ENCODE measurements at places on chromosomes 7 and 10.
A peak's percentile ranks its signal among the peaks of the same experiment; 100 is the strongest.

DNA sequence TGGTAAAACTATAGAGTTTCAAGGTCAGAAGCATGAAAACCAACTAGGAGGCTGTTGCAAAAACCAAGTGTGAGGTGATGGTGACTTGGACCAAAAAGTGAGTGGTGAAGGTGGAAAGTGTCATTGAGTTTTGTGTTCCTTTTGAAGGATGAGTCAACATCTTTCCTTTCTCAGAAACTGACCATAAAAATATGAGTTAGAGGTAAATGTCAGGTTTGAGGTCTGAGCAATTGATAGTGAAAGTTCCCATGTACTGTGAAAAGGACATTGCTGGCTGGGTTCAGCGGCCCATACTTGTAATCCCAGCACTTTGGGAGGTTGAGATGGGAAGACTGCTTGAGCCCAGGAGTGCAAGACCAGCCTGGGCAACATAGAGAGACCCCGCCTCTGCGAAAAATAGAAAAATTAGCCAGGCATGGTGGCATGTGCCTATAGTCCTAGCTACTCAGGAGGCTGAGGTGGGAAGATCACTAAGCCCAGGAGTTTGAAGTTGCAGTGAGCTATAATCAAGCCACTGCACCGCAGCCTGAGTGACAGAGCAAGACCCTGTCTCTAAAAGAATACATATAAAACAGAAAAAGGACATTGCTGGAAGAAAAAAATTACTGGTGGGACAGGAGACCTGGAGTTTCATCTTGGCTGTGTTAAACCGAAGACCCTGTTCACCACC, 89.3 kb upstream of the ARID5B start:
- DNase-seq, result no peak

GRCh38 chr7:137944168-137944567, 57.7 kb downstream of the CREB3L2 start:
- no peak for DNase-seq

GRCh38 chr10:132022241-132022640, 40.5 kb upstream of the BNIP3 start:
- no peak for DNase-seq

DNA sequence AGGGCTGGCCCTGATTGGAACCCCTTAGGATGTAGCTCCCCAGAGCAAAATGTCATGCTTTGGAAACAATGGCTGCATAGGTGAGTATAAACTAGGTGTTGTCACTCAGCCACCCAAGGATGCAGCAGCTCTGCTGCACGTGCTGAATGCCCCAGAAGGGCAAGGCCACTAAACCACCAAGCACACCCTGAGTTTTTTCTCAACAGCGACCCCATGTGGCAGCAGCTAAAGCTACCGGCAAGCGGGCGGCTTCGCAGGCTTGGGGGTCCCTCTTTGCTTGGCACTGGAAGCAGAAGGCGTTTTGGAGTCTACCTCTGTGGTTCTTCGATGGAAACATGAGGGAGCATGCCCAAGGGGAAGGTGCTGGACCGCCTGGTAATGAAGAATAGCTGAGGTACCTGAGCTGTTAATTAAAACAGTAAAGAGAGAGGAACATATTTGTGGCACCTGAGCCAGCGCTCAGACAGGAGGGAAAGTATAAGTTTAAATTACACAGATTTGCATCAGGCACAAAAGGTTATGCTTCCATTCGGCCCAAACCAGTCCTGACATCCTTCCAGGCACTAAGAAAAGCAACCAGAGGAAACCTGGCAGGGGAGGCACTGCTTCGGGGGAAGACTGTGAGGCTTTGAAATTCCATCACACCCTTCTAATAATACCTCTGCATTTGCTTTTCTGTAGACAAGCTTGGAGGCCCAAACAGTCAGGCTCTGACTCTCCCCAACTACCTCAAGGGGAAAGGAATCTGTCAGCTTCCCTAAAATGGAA, 152.1 kb downstream of the GFRA1 start:
- no peak for DNase-seq

DNA sequence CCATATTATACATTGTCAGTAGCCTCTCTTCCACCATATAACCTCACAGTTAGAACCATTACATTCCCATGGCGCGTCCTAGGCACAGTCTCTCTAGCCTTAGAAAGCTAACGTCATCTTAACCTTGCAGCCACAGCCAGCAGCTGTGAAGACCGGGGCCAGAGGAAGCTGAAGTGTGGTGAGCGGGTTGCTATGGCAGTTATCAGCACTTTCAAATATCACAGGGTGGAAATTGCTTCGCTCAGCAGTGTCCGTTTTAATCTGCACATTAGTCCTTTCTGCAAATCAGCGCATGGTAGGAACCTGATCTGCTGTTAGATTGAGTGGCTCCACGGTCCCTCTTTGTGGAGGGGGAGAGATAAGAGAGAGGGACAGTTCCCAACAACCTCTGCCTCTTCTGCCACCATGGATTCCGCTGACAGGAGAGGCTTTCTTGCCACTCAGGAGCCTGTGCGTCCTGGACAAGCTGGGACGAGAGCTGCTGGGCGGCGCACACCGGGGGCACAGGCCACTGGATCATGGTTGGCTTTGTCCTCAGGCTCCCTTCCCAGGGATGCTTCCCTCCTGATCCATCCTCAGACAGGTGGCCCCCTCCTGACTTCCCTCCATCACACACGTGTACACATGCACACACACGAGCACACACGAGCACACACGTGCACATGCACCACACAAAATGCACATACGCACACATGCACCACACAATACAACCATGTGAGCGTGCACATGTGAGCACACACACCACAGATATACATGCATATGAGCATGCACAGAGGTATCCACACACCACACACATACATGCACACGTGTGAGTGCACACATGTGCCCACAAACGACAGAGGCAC, 93.8 kb downstream of the WDR37 start:
- peak; percentile 51 for DNase-seq

DNA sequence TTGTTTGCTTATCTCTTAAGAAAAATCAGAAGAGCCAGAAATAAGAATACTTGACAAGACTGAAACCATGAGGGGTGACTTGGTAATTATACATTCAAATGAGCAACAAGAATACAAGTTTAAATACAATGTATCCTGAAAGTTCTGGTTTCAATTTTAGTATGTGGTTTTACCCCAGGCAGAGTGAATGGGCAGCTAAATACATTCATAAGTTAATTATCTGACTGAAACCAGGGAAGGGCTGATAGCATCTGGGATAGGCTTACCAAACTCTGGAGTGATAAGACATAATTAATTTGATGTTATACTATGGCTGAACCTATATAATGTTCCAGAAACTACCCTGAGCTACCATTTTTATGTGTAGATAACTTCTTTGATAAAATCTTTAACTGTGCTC, 252.2 kb upstream of the PLXNA4 start:
- DNase-seq, result no peak

DNA sequence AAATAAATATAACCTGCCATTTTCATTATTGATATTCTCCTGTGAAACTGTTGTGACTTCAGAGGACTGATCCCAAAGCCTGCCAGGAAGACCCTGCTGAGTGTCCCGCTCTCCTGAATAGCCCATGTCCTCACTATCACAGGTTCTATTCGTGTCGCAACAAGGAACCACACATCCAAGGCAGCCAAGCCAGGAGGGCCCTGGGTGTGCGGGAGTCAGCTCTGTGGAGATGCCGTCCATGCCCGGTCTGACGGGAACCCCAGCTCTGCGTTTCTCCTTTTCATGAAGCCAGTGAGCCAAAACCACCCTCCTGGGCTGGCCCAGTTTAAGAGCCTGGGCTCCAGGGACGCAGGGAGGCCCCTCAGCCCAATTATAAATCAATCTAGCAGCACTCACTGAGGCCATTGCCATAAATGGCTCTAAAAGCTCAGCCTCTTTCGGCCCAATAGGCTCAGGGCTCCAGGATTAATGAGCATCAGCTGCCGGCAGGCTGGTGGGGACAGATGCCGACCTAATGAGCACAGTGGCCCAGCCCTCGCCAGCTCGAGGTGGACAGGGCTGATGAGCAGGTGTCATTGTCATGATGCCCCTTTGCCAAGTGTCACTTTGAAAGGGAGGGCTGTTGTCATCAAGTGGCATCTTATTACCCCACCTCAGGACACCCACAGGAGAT, 177.9 kb downstream of the PLXNA4 start:
- DNase-seq, result no peak

DNA sequence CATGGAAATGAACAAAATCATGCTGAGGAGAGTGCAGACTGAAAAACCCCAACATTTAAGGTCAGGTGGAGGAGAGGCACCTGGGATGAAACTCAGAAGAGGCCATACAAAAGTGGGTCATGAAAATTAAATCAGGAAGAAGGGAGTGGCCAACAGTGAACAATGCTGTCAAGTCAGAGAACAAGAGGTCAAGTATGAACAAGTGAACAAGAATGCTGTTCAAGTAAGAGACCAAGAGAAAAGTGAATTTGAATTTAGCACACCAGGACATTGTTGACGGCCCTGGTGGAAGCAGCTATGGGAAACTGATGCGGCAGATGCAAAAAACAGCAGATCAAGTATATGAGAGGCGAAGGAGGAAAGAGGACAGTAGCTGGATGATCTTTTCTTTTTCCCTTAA, 7.9 kb downstream of the CEP41 start:
- DNase-seq, result no peak

GRCh38 chr7:42493436-42494198, 256.6 kb upstream of the GLI3 start:
- no peak for DNase-seq

GRCh38 chr10:124983321-124983720, 41.4 kb downstream of the ZRANB1 start:
- no peak for DNase-seq

- DNase-seq, result no peak
Measured at GRCh38 chr10:21021843-21022594, 124.9 kb upstream of the NEBL start.

DNA sequence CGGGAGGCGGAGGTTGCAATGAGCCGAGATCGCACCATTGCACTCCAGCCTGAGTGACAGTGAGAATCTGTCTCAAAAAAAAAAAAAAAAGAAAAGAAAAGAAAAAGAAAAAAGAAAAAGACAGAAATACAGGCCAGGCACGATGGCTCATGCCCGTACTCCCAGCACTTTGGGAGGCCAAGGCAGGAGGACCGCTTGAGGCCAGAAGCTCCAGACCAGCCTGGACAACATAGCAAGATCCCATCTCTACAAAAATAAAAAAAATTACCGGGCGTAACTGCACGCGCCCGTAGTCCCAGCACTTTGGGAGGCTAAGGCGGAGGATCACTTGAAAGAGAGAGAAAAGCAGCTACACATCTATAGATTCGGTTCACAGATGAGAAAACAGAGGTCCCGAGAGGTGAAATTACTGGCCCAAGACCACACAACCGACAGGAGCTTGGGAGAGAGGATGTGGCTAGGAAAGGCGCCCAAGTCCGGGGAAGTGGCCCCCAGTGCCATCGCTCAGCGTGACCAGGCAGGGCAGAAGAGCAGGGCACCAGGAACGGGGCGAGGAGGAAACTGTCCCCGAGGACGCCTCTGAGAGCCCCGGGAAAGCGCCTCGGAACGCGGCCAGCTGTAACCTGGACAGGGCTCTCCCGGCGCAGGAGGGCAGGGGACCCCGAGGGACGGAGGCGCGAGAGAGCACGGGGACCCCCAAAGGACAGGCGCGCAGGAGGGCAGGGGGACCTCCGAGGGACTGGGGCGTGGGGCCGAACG, 612 bp downstream of the SNX8 start:
- DNase-seq, result no peak

- no peak for DNase-seq
Measured at GRCh38 chr7:147060070-147060469, 943.5 kb downstream of the CNTNAP2 start.
